ENCODE measurements at places on chromosomes 2 and 18.

GRCh38 chr2:202066875-202067274 is 6.2 kb upstream of the KIAA2012 start:
- no peak overlapping the region for H3K27ac ChIP-seq
- peaks cover 6% of the 10 kb centered on the region for H3K4me1 ChIP-seq
- DNase-seq, result no peak
- no peak overlapping the region for H3K4me3 ChIP-seq
- no peaks in the 10 kb centered on the region for H3K27me3 ChIP-seq
- H3K36me3 ChIP-seq, result no peaks in the 10 kb centered on the region

- peaks cover 3% of the 10 kb centered on the region for H3K27me3 ChIP-seq
- H3K36me3 ChIP-seq, result no peaks in the 10 kb centered on the region
- no peak for DNase-seq
- no peak overlapping the region for H3K27ac ChIP-seq
- H3K4me3 ChIP-seq, result no peak overlapping the region
Observed at GRCh38 chr18:59628995-59629394, 68.2 kb downstream of the CCBE1 start.

DNA sequence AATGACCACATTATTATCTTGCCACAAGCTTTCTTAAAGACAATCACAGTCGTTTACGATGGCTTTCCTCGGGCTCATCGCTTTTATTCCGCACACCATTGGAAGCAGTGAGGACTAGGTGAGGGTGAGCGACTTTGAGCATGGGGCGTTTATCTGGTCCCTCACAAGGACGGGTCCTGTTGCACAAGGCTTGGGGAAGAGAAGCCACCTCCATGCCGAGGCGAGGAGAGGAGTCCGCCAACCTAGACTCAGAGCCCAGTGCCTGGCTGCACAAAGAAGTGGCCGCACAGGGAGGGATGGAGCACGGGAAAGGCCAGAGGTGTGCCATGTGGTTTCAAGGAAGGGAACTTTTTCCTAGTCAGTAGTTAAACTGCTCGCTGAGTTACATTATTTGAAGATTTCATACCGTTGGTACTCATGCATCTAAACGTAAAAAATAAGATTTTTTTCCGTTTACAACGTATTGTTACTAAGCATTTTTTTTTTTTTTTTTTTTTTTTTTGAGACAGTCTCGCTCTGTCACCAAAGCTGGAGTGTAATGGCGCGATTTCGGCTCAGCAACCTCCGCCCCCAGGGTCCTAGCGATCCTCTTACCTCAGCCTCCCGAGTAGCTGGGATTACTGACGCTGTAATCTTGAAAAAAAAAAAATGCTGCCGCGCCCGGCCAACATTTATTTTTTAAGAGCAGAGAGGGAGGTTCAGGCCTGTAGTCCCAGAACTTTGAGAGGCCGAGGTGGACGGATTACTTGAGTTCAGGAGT is 849 bp upstream of the CYP27C1 start:
- H3K36me3 ChIP-seq, result no peaks in the 10 kb centered on the region
- peak overlapping the region; percentile 59 for H3K4me3 ChIP-seq
- H3K27ac ChIP-seq, result no peak overlapping the region
- peaks cover 19% of the 10 kb centered on the region for H3K4me1 ChIP-seq

DNA sequence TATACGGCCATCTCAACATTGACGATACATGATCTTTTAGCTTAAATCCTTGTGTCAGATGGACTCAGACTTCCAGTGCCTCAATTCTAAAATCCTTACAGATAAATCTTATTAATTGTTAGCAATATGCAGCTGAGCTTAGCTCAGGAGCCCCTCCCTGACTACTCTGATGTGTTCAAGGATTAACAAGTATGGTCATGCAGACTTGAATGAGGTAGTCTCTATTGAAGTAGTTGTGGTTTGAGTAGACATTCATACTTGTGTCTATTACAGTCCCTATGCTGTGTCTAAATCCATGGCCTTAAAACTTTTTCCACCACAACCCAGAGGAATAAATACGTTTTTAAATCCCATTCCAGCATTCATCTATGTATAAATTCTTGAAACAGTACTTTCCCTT is 119.5 kb downstream of the NUP35 start:
- no peak overlapping the region for H3K4me3 ChIP-seq
- no peaks in the 10 kb centered on the region for H3K4me1 ChIP-seq
- no peak overlapping the region for H3K27ac ChIP-seq
- H3K36me3 ChIP-seq, result no peaks in the 10 kb centered on the region
- H3K27me3 ChIP-seq, result no peaks in the 10 kb centered on the region

DNA sequence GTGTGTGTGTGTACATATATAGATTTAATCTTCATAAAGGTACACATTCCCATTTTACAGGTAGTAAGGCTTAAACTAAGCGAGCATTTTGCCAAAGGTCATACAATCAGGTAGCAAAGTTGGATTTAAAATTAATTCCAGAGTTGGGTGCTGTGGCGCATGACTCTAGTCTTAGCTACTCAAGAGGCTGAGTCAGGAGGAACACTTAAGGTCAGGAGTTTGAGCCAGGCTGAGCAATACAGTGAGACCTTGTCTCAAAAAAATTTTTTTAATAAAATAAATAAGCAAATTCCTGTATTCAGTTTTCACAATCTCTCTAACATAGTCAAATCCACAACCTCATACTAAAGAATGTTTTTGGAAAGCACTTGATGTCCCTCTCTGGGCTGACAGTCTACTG is 111.5 kb upstream of the LDLRAD4 start:
- H3K4me1 ChIP-seq, result no peaks in the 10 kb centered on the region
- H3K36me3 ChIP-seq, result peaks cover 78% of the 10 kb centered on the region
- DNase-seq, result no peak
- no peaks in the 10 kb centered on the region for H3K27me3 ChIP-seq
- H3K4me3 ChIP-seq, result no peak overlapping the region
- H3K27ac ChIP-seq, result no peak overlapping the region

DNA sequence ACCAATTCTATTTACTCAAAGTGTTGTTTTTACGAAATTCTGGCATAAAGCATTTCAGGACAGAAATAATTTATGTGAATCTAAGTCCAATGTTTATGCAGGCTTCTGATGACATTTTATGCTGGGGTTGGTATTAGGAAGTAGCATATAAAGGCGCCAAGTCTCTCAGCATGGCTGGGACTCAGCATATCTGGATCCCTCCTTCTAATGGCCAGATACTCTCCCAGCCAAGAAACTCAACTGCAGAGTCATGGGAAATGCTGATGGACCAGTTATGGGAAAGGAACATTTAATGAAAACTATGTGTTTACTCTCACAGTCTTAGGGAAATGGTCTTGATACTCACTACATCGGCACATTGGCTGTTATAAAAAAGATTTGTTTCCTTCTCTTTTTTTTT is 392.2 kb downstream of the ARHGAP15 start:
- DNase-seq, result no peak
- peaks cover 44% of the 10 kb centered on the region for H3K36me3 ChIP-seq
- H3K4me3 ChIP-seq, result no peak overlapping the region

DNA sequence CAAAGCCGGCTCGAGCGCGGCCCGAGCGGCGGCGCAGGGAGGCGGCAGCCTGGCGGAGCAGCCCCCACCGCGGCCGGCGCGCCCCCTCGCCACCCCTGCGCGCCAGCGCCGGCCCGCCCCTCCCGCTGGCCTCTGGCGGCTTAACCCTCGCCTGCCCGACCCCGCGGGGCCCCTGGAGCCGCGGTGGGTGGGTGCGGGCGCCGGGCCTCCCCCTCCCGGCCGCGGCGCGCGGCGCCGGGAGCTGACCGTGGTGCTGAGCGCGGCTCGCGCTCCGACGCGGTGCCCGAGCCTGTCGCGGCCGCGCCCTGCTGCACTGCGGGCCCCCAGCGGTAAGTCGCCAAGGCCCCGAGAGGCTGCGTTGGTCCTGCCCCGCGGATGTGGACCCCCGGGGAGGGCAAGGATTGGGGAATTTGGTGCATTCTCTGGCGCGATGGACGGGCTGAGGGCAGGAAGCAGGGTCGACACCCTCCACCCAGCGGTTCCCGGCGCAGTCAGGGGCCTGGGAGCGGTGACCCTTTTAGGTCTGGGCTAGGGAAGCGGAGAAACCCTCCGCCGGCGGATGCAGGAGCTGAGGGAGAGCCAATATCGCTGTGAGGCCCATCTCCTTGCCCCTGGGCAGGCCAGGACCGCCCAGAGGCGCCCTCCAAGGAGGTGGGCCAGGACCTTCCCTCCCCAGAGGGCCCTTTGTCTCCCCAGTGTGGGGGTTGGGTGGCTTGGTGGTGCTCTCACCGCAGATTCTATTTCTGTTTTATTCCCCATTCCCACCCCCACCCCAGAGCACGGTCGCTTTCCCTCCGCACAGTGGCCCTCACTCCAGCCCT is 923 bp downstream of the AMER3 start:
- no peaks in the 10 kb centered on the region for H3K4me1 ChIP-seq
- H3K4me3 ChIP-seq, result no peak overlapping the region
- H3K36me3 ChIP-seq, result no peaks in the 10 kb centered on the region
- peaks cover 39% of the 10 kb centered on the region for H3K27me3 ChIP-seq
- peak; percentile 8 for DNase-seq

- DNase-seq, result no peak
- H3K4me3 ChIP-seq, result no peak overlapping the region
- peaks cover 4% of the 10 kb centered on the region for H3K4me1 ChIP-seq
- H3K27me3 ChIP-seq, result peaks cover 9% of the 10 kb centered on the region
- no peaks in the 10 kb centered on the region for H3K36me3 ChIP-seq
Observed at GRCh38 chr2:234702731-234703225, 205.9 kb upstream of the ARL4C start.

GRCh38 chr2:237653776-237654558 is 26.6 kb downstream of the LRRFIP1 start:
- H3K4me3 ChIP-seq, result no peak overlapping the region
- H3K27me3 ChIP-seq, result peaks cover 2% of the 10 kb centered on the region
- H3K27ac ChIP-seq, result no peak overlapping the region
- no peak for DNase-seq
- H3K36me3 ChIP-seq, result peaks cover 10% of the 10 kb centered on the region
- peaks cover 21% of the 10 kb centered on the region for H3K4me1 ChIP-seq

GRCh38 chr2:59461127-59461526 is 1092.3 kb downstream of the BCL11A start:
- H3K4me3 ChIP-seq, result no peak overlapping the region
- H3K27me3 ChIP-seq, result no peaks in the 10 kb centered on the region

- no peaks in the 10 kb centered on the region for H3K27me3 ChIP-seq
- no peaks in the 10 kb centered on the region for H3K4me1 ChIP-seq
- H3K4me3 ChIP-seq, result no peak overlapping the region
- DNase-seq, result no peak
Observed at GRCh38 chr2:11196246-11196645, 41.0 kb downstream of the SLC66A3 start.

DNA sequence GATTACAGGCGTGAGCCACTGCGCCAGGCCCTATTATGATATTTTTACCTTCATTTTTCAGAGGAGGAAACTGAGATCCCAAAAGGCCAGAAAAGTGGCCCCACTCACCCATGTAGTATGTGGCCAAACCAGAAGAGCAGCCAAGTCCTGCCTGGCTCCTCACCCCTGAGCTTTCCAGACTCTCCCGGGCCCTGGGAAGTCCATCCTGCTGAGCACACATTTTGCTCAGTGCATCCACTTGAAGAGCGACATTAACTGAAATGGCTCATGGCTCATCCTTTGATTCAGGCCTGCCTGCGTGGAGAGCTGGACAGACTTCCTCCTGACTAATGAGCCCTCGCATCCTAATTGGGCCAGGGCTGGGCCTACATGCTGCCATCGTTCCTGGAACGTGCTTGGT is 9.5 kb upstream of the NGEF start:
- no peak for DNase-seq
- H3K27me3 ChIP-seq, result no peaks in the 10 kb centered on the region
- H3K4me1 ChIP-seq, result no peaks in the 10 kb centered on the region
- no peak overlapping the region for H3K4me3 ChIP-seq

DNA sequence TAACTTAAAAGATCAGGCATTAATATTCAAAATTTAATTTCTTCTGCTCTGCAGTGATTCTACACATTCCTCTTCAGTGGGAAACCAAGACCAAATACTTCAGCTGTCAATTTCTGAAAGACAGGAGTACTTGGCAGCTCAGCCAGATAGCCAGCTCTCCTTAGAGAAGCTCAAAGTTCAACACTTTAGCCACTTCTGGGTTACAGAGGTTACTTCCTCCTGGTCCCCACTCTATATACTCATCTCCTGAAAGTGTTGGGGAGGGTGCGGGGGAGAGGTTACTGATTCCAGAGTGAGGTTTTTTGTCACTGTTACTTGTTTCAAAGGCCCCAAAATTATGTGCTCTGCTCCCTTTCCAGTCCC is 4.1 kb downstream of the CYTIP start:
- peaks cover 2% of the 10 kb centered on the region for H3K4me1 ChIP-seq
- H3K27ac ChIP-seq, result peak overlapping the region; percentile 94
- no peaks in the 10 kb centered on the region for H3K27me3 ChIP-seq
- H3K4me3 ChIP-seq, result peak overlapping the region; percentile 90

DNA sequence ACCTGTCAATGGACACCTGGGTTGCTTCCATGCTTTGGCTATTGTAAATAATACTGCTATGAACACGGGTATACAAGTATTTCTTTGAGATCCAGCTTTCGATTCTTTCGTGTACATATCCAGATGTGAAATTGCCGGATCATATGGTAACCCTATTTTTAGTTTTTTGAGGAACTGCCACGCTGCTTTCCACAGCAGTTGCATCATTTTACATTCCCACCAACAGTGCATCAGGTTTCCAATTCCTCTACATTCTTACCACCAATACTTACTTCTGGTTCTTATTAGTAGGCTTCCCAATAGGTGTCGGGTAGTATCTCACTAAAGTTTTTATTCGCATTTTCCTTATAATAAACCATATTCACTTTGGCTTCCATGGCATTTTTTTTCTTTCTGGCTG is 69.6 kb downstream of the PID1 start:
- H3K4me3 ChIP-seq, result no peak overlapping the region
- DNase-seq, result no peak
- H3K36me3 ChIP-seq, result no peaks in the 10 kb centered on the region

DNA sequence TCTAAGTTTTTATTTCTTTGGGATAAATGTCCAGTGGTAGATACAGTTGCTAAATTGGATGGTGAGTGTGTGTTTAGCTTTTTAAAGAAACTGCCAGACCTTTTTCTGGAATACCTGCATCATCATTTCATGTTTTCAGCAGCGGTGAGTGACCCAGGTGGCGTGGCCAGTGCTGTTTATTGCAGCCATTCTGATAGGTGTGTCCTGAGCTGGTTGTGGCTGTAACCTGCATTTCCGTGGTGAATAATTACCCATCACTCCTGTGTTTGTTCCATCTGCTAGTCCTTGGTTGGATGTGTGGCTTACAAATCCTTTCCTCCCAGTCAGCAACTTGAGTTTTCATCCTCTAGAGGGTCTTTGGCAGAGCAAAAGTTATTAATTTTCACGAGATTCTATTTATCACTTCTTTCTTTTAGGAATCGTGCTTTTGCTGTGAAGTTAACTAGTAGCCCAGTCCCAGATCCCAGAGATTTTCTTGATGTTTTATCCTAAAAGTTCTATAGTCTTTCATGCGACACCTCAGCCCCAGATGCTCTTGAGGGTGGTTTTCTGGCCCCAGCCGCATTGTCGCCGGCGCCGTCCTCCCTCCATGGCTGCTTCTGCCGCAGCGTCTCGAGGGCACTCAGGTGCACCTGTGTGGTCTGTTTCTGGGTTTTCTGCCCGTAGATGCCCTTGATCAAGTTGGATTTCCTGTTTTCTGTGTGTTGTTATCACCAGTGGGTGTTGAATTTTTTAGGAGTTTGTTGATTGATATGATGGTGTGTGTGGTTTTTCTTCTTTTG is 44.9 kb downstream of the CTDP1 start:
- H3K27me3 ChIP-seq, result no peaks in the 10 kb centered on the region
- H3K4me1 ChIP-seq, result peaks cover 8% of the 10 kb centered on the region
- peaks cover 80% of the 10 kb centered on the region for H3K36me3 ChIP-seq
- H3K4me3 ChIP-seq, result no peak overlapping the region
- peak overlapping the region; percentile 32 for H3K27ac ChIP-seq

Data from activated CD8-positive, alpha-beta T cell treated with anti-CD3 and anti-CD28 coated beads for 36 hours (primary cell).